DND-41 (cell line): ENCODE measurements at places on chromosomes 5 and 9.

GRCh38 chr9:92299116-92299515 is 5.6 kb upstream of the IARS1 start:
- no peak for DNase-seq

GRCh38 chr5:138625134-138625533 is 49.9 kb upstream of the HSPA9 start:
- no peak for DNase-seq

DNA sequence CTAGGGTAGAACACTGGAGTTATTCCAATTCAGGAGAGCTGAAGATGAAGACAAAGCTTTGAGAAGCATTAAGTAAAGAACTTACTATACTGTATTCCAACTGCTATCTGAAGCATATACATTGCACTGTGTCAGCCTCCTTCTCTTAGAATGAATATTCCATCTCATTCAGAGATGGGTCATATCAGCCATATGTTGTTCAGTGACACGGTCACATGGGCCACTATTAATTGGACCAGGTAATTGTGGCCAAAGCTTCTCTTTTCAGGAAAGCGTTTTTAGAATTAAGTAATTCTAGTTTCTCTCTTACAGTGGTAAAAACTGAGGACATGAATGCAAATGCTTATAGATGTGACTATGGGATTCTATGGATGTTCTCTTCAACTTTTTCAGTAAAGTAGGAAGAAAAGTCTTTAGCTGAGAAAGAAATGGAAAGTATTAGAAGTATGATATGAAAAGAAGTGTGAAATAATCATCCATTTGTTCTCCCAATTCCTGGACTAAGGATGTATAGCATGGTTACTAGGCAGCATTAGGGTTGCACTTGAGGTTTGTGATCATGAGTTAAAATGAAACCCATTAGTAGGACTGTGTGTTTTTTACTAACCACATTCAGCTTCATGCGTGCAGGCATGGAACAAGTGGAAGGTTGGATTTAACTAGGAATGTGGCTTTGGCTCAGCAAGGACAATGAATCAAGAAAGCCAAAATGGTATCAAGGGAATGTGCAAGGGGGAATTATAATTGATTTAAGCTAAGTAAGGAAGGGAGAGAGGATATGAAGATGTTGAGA is 40.9 kb downstream of the CETN3 start:
- no peak for DNase-seq

DNA sequence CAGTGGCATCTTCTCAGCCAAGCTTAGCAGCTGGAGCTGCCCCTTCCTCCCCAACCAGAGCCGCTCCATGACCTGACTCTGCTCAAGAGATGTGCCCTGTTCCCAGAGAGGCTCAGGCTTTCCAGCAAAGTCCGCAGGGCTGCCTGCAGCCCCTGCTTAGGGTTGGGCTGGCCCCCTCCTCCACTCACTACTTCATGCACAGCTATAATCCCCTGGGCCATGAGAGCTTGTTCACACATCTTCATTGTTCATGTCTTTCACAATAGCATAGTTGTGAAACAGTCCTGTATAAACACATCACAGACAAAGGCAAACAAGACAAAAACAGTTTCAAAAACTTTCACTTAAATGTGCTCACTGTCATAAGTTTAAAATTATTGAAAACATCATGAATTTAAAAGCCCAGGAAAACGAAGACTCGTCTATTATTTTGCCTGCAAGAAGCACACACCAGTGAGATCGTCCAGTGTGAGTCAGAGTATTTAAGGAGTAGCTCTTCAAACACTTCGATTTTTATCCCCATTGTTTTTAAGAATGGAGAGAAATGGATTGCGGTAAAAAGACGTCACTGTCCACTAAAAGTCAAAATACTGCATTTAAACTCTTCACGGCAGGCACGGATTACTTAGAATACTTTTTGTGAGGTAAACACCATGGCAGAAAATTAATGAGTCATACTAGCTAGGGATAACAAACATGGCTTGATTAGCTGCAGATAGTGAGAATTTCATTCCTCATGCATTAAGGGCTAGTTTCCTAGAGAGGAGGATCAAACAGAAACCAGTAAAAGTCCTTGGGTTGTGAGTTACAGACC is 40.7 kb upstream of the S1PR3 start:
- DNase-seq, result no peak

- DNase-seq, result no peak
Observed at GRCh38 chr9:6305954-6306563, 22.1 kb upstream of the TPD52L3 start.

DNA sequence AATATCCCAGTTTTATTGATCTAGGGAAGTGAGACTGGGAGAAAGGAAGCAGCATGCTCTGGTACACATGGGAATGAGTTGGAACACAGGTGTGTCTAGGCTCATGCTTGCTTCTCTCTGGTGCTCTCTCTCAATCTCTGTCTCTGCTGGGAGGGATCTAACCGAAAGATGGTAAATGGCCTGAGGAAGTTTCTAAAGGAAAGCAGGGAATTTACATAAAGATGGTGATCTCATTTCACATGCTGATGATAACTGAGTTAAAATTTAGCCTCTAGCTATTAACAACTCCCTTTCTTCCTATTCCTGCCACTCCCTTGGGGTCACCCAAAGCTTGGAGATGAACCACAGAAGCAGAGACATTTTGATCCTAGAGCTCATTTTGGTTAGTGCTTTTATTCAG is 436.2 kb downstream of the SH3GL2 start:
- DNase-seq, result no peak

DNA sequence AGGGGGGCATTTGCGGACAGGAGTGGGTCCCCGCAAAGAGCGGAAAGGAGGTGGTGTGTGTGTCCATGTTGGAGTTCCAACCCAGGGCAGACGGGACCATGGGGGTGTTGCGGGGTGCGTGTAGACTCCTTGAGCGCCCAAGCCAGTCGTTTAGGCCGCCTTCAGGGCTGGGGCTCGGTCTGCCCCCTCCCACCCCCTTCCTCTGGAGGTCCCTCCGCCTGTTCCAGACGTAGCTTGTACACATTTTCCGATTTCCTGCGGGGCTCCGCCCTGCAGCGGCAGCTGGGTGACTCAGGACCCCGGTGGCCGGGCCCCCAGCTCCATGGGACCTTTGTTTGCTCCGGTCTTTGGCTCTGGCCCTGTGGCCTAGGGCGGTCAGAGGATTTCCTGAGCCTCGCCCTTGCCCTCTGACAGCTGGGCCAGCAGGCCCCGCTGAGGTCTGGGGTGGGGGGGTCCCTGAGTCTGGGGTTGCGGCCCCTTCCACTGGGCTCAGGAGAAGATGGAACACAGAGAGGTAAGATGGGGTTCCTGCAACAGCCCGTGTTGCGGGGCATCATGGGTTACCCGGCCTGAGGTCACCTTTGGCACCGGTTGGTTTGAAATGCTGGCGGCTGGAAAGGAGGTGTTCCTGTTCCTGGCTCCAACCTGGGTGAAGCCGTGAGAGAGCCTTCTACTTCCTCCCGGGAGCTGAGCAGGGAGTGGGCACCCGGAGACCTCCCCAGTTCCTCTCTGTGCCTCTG is 1.5 kb downstream of the PKN3 start:
- DNase-seq, result no peak

GRCh38 chr5:168312606-168313295 is 21.3 kb downstream of the WWC1 start:
- no peak for DNase-seq

GRCh38 chr5:140130949-140131733 is 5.4 kb downstream of the IGIP start:
- no peak for DNase-seq

GRCh38 chr5:54415896-54416601 is 39.5 kb upstream of the HSPB3 start:
- DNase-seq, result no peak

- no peak for DNase-seq
Observed at GRCh38 chr5:104189031-104189430, 626.4 kb upstream of the NUDT12 start.

DNA sequence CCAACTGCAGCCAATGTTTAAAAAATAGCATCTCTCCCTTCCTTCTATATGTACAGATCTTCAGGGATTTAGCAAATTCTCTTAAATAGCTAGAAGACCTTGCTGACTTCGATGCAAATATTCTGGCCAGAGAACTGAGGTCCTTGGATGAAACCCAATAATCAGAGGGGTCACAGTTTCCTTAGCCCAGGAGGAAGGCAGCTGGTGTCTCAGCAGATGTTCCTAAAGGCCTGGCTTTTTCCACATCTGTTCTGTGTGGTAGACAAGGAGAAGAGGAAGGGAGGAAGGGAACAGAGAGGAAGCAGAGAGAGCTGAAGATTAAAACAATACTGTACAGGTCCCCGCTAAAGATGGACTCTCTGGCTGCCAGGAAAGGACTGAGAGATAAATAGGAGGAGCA is 33.1 kb downstream of the BOD1 start:
- no peak for DNase-seq

DNA sequence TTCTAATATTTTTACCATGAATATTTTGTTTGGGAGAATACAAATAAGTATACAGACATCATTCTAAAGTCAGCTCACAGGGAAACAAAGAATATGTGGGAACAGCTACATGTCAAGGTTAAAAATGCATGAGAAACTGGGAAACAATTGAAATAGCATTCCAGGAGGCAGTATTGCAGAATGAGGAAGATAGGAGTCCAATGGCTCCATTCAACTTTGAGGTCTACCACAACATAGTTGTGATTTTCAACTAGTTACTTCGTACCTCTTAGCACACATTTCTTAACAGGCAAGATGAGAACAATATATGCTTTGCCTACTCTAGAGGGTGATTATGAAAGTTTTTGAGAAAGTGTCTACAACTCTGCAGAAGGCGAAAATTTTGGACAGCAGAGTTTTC is 35.2 kb upstream of the CAST start:
- no peak for DNase-seq

DNA sequence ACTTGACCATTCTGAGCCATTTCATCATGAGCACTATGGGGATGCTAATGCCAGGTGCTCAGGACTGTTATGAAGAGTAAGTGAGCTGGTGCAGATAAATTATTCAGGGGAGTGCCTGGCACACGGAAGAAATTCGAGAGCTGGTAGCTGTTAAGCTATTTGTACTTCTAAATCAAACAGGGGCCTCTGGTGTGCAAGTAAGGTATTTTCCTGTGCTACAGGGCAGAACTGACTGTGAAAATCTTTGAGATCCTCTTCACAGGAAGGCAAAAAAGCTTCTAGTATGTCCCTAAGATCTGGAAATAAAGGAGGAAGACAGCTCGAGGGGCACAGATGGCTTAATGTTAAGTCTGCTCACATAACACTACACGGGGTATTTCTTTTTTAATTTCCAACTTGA is 106.3 kb upstream of the SPOCK1 start:
- no peak for DNase-seq

DNA sequence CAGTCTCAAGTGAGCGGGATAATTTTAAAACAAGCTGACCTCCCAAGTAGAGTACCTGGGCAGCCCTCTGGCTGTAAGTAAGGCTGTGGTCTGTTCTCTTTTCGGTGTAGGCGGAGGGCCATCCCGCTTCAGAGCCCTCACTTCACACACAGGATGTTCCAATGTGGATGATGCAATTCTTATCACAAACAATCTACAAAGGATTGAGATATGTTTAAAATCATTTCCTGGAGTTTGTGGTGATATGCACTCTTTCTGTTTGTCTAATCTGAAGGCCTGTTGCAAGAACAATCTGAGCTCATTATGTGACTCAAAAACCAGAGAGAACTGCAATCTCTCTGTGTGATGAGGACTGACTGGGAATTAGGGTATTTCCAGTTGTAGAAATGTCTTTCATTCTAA is 42.5 kb downstream of the ITGA2 start:
- DNase-seq, result peak; percentile 70

DNA sequence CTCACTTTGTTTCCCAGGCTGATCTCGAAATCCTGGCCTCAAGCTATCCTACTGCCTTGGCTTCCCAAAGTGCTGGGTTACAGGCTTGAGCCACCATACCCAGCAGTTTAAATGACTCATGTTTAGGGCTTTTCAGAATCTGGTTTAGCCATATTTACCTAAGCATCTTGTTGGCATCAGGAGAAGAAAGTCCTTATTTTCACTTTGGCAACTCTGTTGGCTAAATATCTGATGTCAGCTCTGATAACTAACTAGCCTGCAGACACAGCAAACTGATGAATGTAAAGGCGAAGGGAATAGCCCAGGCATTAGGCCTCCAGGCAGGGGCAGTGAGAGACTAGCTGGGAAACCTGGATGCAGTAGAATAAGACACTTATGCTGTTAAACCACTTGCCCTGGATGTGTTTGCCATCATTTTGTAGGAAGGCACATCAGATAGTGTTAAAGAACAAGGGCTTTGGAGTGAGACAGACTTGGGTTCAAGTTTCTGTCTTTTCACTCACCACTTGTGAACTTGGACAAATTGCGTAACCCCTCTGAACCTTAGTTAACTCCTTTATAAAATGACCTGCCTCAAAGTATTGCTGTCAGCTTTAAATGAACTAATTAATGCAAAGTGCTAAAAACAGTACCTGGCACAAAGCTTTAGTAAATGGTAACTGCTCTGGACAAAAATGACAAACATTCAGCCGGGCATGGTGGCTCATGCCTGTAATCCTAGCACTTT is 34.7 kb upstream of the GARNL3 start:
- DNase-seq, result no peak

DNA sequence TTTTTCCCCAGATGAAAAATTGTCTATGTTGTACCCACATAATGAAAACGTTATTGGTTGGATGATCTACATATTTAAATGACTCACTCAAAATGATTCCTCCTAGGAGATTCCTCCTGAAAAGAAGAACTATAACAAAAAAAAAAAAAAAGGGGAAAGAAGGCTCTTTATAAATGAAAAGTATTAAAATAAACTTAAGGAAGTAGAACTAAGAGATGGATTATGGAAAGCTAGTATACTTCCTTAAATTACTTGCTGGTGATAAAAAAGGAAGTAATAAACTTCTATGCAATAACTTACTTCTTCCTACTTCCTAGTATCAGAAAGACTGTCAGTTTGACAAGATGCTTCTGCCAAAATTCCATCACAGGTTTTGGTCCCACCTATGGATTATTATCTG is 1087.7 kb downstream of the CDH12 start:
- no peak for DNase-seq

GRCh38 chr9:117826837-117827236 is 122.6 kb downstream of the TLR4 start:
- DNase-seq, result no peak

DNA sequence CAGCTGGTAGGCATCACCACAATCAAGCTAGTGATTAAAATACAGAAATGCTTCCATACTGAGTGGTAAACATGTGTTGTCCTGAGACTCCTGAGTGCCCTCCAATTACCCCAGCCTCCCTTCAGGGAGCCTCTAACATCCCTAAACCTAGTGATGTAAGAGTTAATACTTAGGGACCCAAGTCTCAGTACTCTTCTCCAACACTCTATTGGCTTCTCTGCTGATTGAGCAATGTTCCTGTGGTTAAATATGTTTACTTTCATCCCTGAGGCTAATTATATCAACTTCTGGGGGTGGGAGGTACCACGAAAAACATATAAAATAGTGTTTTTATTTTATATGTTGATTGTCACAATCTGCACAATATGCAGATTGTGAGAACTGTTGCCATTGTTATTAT is 5.0 kb downstream of the GRXCR2 start:
- DNase-seq, result no peak

- no peak for DNase-seq
Observed at GRCh38 chr9:108417726-108418125, 438.1 kb downstream of the ACTL7B start.
